ENCODE measurements at places on chromosomes 13 and 19.

DNA sequence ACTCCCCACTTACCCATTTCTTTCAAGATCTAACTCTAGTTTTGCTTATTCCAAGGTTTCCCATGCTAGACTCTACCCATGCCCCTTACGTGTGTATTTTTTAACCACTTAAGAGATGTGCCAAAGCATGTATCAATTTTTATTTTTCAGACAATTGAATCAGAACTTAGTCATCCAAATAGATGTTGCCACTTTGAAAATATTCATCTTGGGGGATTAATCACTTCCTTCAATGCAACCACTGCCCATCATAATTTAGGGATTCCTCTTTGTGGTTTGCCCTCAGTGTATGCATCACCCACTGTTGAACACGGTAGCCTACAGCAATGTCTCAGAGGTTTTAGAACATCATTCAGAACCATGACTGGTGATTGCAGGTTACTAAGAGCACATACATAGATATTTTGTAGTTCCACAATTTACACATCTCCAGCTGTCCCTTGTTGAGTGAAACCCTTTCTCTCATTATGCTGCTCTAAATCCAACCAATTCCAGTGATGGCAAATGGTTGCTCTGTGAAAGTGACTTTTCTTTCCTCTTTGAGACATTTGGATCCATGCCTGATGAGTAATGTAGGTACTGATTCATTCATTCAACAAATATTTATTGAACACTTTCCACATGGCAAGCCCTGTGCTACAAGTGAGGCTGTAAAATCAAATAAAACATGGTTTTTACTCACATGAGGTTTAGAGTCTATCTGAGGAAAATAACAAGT lies 60.6 kb upstream of the SERP2 start:
- peak; percentile 52 for DNase-seq

GRCh38 chr19:3269916-3270671 lies 45.6 kb downstream of the CELF5 start:
- no peak for DNase-seq

DNA sequence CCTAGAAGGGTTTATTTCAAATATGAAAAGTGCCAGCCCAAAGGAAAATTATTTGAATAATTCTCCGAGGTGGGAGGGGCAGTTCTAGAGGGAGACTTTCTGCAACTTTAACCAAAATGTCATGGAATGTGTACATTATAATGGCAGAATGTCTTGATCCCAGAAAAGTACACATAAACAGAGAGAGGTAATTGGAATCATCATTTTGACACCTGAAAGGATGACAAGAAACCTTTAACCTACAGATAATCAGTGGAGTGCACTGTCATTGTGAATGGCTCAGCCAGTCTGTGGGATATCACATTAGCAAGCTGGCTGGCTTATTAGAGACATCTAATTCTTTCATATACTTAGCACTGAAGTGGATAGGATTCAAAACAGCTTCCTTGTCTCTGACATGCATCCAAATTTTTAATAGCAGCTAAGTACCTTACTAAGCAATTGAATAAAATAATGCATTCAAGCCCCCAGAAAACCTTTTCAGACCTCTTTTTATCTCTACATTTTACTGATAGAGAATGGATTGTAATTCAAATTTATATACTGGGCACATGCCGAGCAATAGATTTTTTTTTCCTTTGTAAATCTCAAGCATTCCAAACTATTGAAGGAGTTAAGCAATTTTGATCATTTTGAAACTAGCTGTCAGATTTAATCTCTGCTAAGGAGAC lies 468.6 kb downstream of the COG6 start:
- no peak for DNase-seq

DNA sequence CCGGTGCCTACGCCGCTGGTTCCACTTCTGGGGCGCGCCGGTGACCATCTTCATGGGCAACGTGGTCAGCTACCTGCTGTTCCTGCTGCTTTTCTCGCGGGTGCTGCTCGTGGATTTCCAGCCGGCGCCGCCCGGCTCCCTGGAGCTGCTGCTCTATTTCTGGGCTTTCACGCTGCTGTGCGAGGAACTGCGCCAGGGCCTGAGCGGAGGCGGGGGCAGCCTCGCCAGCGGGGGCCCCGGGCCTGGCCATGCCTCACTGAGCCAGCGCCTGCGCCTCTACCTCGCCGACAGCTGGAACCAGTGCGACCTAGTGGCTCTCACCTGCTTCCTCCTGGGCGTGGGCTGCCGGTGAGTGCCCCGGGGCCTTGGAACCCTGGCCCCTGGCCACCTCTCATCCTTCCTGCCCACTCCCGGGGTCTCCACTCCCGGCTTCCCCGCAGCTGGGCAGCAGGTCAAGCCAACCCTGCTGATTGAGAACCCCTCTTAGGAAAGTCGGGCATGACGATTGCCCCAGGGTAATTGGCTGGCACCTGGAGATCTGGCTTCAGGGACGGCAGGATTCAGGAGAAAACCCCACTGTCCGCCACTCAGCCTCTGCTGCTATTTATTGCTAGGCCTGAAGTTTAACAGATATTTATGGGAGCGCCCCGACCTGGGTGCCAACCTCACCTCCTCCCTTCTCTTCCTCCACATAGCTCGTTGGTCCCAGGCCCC lies 39.1 kb downstream of the TRPM4 start:
- DNase-seq, result peak; percentile 49

DNA sequence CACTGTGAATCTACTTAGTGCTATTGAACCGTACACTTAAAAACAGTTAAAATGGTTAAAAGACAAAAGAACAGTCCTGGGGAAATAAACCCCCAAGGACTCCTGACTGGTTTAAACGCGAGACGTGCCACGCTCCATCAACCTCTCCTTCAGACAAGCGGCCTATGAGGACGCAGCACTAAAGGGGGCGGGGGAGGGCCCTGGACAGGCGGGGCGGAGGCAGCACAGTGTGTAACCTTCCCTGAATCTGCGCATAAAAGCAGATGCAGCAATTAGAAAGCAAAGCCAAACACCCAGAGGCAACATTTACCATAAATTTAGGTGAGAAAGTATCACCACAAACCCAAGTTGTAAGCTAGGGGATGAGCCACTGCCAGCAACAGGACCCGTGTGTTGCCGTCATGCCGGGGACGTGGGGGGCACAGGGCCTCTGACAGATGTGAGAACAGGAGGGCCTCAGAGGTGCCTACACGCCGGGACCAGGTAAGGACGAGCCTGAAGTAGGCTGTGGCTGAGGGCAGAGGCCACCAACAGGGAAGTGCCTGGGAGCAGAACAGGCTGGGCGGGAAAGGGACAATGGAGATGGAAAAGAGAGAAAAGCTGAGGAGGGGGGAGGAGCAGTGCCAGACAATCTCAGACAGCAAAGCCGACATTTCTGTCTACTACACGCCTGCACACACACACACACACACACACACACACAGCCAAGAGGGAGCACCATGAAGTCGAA lies 15.3 kb upstream of the ADPRHL1 start:
- no peak for DNase-seq

GRCh38 chr13:79401259-79402070 lies 4.6 kb downstream of the RBM26 start:
- DNase-seq, result no peak
